D341Med (cell line): ENCODE measurements at places on chromosomes 16 and 17.
A peak's percentile ranks its signal among the peaks of the same experiment; 100 is the strongest.

DNA sequence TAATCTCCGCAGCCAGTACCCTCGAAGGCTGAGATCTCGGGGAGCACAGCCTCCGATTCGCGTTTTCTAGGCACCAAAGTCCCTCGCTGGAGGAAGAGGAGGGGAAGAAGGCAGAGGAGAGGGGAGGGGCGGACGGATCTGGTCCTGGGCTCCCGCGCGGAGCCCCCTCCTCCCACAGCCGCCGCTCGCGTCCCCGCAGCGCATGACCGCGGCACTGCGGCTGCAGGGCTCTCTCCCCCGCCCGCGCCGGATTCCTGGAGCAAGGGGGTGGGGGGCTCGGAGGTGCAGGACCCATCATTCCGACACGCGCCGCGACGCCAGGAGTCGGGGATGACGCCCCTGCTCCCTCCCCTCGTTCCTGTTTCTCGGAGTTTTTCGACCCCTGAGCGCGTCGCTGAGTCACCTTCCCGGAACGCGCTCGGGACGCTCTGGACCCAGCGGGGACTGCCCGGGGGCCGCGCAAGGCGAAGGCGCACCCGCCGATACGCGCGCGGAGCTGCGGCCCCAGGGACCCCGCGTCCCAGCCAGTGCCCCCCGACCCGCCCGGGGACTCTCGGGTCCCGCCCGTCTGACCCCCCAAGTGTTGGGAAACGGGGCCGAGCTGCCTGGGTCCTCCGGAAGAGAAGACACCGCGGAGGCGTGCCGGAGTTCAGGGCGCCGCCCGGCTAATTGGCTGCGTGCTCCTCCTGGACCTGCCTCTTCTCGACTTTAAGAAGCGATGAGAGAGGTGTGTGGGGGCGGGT is 1.4 kb upstream of the SPHK1 start:
- peak; percentile 82 for DNase-seq

GRCh38 chr17:76903631-76904030 is 35.4 kb downstream of the MGAT5B start:
- DNase-seq, result no peak

GRCh38 chr16:1026784-1027500 is 45.4 kb downstream of the SOX8 start:
- no peak for DNase-seq

DNA sequence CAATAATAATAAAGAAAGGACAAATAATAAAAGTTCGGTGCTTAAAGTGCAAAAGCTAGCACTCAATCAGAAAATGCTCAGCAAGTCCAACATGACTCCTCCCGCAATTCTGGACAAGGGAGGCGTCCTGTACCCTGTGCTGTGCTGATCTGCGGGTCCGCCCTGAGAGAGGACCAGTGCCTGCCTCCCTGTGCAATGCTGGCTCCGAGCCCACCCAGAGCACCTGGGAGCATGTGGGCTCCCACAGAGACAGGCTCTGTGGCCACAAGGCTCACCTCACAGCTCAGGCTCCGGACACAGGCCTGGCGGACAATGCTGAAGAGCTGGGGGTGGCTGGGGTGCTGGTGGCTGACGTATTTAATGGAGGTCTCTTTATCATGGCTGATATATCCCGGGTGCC is 11.1 kb downstream of the FLCN start:
- DNase-seq, result no peak

- no peak for DNase-seq
Observed at GRCh38 chr16:12763517-12763916, 40.2 kb downstream of the CPPED1 start.
